Retinal pigment epithelial cell (primary cell): ENCODE measurements at places on chromosomes 1 and 21.

DNA sequence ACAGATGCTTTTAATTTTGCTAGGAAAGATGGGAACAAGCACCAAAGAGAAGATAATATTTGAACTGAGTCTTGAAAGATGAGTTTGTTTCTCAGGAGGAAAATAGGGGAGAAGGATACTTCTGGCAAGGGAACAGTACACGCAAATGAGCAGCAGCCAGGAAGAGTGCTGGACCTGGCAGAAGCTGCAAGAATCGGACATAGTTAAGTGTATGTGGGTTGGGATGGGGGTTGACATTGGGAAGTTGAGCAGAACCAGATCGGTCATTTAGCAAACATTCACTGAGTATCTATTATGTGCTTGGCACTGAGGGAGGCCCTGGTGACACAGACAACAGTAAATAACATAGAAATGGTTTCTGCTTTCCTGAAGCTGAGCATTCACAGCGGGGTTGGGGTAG, 198.8 kb downstream of the PLPP3 start:
- no peak for DNase-seq

- no peak for DNase-seq
Measured at GRCh38 chr1:226643177-226643576, 94.6 kb downstream of the STUM start.

DNA sequence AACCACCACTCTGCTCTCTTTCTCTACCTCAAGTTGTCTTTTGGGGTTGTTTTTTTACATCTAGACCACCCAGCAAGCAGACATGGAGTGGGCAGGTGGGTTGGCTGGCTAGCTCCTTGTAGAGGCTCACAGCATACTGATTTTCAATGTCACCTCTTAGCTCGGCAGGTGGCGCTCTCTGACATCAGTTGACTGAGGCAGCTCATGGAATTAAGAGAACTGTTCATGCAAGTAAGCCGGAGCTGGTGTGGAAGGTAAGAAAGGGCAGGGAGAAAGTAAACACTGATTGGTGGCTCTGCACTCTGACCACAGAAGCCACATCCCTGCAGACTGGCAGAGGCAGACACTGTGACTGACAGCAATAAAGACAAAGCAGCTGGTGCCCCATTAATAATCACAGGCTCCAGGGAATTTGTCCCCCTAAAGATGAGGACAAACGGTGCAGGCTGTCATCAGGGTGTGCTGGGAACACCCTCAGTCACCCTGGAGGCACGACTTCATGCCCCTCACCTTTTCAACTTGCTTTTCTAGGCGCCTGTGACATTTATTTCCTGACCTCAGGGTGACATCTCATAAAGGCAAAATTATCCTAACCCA, 226.8 kb downstream of the LMX1A start:
- DNase-seq, result peak; percentile 29

GRCh38 chr1:117660271-117660965, 54.6 kb downstream of the TENT5C start:
- no peak for DNase-seq

DNA sequence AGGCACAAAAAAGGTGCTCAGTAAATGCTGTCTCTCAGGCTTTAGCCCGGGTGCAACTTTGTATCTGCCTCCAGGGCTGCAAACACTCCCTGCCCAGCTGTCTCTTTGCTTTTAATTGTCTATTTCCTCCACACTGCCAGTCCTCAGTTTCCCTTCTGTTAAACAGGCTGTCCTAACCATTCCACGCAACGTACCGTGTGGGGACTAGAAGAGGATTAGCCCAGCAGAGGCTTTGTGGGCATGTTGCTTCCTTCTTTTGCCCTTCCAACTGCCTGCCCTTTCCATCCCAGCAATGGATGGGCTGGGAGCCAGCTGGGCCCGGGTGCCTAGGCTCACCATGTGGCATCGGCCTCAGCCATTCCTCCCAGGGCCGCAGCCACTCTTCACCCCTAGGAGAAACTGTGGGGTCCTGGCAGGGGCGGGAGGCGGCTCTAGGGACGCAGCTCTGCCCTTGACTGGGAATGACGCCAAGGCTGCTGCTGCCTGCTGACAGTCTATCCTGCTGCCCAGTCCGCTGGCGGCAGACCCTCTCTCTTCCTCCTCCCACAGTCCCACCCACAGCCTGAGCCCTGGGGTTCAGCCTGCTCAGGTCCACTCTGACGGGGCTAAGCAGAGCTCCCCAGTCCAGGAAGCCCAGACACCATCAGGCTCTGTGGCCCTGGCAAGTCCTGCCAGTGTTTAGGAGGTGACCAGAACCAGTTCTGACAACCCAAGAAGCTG, 40.6 kb upstream of the LRP8 start:
- DNase-seq, result no peak
